Activated T-helper 1 cell treated with Interleukin-2 at 50 U/mL for 16 hours (primary cell): ENCODE measurements at places on chromosomes 11 and 22.

- no peak for DNase-seq
These were observed 43.1 kb upstream of the GRAMD1B start for GRCh38 chr11:123386796-123387510.

DNA sequence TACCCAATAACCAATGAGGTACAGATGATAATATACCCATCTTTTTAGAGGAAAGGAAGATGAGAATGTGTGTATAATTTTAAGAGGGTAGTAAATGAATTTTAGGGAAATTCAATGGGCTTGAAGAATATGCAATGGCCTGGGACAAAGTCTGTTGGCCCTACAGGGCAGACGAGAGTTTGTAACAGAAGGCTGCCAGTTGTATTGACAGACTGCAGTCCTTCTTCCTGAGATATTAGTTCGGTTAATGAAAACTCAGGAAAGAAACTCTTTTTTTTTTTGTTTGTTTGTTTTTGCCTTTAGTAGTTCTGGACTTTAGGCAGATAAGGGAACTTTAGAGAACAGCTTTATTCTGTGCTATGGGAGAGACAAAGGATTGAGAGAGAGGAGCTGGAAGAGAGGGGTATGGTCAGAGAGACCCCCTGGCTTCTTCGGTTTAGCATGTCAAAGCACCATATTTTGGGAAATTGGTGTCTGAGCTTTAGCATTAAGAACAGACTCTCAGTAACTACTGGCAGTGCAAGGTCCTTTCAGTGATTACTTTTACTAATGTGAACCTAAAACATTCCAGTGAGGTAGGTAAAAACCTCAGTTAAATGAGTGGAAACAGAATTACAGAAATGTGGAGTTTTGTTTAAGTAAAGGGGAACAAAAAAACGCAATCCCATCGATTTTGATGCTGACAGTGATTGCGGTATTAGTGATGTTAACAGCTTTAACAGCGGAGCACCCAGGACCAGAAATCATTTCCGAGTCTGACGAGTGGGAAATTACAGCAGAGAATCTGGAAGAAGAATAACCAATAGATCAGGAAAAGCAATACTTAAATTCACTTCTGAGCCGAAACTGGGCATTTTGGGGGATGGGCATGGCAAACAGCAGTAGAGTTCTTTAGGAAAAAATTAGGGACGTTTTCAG, 644 bp upstream of the NAALAD2 start:
- DNase-seq = no peak

DNA sequence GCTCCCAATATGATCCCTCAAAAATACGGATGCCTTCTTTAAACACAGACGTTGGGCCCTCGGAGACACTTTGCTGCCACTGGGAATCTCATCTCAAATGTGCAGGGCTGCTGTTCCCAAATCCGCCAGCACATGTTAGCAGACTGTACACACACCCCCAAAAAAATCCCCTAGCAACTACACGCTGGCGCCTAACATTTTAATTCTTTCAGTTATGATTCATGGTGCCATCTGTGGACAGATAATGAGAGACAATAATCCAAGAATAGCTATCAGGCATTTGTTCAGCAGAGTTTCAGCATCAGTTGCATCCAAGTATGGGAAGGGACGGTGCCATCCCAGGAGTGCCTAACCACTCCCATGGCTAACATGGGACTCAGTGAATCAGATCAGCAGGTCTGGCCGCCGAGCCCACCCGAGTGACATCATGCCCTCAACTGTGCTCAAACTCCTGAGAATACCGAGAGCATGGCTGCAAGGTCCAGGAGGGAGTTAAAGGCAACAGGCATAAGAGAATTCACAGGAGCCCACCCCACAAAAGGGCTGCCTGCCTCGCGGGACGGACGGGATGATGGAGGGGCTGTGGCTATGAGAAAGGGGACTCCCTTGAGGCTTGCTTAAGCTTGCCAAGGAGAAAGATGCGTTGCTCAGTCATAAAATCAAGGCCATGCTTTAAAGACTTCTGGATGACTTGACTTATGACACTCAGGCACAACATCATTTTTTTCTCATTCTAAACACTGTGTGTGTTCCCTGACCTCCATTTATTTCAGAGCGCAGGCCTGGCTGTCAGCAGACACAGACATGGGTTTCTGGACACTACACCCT, 337.0 kb downstream of the SHANK2 start:
- DNase-seq = no peak

- no peak for DNase-seq
These were observed 6.1 kb downstream of the MUC5B start for GRCh38 chr11:1228921-1229451.

GRCh38 chr11:10655227-10655626, 38.3 kb downstream of the IRAG1 start:
- no peak for DNase-seq
